Stimulated activated CD4-positive, alpha-beta T cell treated with anti-CD3 and anti-CD28 coated beads, Interleukin-1b, Interleukin-23, amount 100 ng/mL, for 4 hours (primary cell): ENCODE measurements at places on chromosomes 13 and 19.

- DNase-seq = no peak
Measured at GRCh38 chr13:111325941-111326620, 5.6 kb downstream of the TEX29 start.

DNA sequence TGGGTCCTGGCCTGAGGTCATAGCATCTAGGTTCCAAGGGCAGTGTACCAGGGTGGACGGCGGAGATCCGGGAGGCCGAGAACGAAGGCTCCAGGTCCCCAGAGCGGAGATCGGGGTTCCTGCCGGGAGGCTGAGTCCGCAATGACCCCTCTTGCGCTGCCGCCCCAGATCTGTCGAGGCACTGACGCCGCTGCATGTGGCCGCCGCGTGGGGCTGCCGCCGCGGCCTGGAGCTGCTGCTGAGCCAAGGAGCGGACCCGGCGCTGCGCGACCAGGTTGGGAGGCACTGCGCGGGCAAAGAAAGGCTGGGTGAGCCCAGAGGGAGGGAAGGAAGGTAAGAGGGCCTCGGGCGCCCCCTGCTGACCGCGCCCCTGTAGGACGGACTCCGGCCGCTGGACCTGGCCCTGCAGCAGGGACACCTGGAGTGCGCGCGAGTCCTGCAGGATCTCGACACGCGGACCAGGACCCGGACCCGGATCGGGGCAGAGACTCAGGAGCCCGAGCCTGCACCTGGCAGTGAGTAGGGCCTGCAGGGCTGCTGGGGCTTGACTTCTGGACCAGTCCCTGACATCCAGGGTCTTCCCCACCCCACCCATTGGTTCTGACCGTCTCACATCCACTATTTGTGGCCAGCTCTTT is 906 bp downstream of the ANKLE1 start:
- peak; percentile 76 for DNase-seq

DNA sequence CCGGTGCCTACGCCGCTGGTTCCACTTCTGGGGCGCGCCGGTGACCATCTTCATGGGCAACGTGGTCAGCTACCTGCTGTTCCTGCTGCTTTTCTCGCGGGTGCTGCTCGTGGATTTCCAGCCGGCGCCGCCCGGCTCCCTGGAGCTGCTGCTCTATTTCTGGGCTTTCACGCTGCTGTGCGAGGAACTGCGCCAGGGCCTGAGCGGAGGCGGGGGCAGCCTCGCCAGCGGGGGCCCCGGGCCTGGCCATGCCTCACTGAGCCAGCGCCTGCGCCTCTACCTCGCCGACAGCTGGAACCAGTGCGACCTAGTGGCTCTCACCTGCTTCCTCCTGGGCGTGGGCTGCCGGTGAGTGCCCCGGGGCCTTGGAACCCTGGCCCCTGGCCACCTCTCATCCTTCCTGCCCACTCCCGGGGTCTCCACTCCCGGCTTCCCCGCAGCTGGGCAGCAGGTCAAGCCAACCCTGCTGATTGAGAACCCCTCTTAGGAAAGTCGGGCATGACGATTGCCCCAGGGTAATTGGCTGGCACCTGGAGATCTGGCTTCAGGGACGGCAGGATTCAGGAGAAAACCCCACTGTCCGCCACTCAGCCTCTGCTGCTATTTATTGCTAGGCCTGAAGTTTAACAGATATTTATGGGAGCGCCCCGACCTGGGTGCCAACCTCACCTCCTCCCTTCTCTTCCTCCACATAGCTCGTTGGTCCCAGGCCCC is 39.1 kb downstream of the TRPM4 start:
- no peak for DNase-seq

DNA sequence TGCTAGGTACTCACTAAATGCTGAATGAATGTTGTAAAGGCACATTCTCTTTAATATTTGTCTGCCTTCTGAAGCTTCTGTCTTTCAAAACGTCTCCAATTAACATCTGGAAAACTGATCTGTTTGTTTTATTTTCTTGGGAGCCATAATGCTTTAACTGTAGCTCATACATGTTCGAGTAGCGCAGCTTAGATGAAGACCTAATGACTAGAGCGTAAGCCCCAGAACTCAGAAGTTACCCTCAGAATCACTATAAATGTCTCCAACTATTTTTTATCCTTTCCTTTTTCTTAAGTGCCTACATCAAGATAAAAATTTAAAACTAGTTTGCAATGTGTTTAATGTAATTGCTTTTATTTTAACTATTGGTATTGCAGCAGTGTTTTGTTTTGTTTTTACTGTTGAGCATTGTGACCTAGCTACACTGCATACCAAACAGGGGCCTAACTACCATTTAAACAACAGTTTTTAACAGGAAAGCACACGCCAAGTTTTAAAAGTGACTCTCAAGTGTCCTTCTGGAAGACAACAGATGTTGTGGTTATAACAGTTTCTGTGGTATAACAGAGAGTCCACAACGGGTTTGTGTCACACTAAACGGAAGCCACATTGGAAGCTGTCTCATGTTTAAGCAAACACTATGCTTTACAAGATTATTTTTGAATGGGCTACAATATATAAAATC is 42.0 kb downstream of the MRPL57 start:
- DNase-seq = no peak

DNA sequence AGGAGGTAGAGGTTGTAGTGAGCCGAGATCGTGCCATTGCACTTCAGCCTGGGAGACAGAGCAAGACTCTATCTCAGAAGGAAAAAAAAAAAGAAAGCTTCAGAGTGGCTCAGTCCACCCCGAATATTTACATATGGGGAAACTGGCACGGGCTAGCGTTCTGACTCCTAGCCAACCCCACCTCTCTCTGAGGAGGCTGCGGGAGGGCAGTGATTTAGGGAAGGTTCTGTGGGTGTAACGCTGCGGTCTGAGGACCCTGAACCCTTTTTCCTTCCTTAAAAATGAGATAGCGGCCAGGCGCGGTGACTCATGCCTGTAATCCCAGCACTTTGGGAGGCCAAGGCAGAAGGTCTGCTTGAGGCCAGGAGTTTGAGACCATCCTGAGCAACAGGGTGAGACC is 5.0 kb downstream of the LRRC25 start:
- DNase-seq = no peak

DNA sequence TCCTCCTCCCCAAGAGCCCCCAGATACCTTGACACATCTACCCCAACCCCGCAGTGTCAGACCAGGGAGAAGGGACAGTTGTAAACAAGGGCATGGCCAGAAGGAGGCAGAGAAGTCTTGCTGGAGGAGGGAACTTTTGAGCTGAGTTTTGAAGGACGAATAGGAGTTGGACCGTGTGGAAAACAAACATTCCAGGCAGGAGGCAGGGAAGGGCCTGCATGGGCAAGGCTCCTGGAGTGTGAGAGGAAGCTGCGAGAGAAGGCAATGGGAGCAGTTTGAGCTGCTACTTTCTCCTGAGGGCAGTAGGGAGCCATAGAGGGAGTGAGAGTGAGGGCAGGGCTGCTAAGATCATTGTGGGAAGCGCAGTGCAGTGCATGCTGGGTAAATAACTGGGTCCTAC is 23.3 kb downstream of the IL12RB1 start:
- no peak for DNase-seq

DNA sequence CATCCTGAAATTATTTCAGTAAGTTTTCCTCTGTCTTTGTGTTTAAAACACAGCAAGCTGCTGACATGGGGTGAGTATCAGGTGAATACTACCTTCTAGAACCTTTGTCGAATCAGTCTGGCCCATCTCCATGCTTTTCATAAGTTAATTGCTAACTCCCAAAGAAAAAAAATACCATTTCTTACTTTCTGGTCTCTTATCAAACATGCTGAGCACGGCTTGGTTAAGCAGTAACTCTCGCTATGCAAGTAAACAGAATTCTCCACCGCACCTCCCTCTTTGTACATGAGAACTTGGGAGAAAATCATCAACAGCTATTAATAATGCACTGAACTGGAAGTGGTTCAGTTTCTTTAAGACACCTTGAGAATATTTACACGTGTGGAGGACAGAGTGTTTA is 88.6 kb downstream of the FGF9 start:
- DNase-seq = no peak

GRCh38 chr19:54133312-54133956 is 4.1 kb upstream of the CNOT3 start:
- DNase-seq = no peak

GRCh38 chr13:79429309-79429708 is 23.3 kb upstream of the RBM26 start:
- DNase-seq = no peak

DNA sequence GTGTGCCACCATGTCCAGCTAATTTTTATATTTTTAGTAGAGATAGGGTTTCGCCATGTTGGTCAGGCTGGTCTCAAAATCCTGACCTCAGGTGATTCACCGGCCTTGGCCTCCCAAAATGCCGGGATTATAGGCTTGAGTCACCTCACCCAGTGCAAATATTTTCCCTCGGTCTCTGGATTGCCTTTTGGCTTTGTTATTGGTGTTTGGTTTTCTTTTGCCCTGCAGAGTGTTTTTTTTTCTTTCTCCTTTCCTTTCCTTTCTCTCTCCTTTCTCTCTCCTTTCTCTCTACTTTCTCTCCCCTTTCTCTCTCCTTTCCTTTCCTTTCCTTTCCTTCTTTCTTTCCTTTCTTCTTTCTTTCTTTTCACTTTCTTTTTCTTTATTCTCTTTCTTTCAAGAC is 33.2 kb downstream of the KDM4B start:
- no peak for DNase-seq

DNA sequence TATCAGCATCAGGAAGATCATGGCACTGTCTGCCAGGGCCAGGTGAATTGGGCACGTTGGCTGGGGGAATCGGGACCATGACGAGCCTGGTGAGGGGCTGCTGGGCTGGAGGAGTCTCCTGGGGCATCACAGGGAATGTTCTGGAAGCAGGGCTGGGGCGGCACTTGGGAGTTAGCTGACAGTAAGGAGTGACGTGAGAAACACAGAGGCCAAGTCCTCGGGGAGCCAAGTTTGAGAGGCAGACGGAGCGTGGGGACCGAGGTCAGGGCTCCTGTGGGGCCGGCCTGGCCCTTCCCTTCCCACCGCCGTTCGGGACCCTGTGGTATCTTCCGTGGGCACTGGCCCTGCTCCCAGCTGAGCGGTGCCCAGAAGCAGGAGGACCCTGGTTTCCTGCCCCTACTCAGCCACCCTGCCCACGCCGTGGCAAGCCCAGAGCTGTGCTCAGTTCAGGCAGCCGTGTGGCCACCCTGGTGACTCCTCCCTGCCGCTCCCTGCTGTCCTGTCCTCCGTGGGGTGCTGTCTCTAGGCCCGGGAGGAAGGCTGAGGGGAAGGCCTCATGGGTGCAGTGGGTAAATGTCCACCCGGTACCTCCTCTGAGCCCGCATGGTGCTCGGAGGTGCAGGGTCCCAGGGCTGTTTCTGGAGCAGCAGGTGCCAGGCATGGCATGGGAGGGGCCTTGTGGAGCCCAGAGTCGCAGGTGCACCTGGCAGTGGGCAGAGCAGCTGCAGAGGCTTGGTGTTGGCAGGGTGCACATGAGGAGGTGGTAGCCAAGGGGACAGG is 25.2 kb downstream of the CRTC1 start:
- no peak for DNase-seq

DNA sequence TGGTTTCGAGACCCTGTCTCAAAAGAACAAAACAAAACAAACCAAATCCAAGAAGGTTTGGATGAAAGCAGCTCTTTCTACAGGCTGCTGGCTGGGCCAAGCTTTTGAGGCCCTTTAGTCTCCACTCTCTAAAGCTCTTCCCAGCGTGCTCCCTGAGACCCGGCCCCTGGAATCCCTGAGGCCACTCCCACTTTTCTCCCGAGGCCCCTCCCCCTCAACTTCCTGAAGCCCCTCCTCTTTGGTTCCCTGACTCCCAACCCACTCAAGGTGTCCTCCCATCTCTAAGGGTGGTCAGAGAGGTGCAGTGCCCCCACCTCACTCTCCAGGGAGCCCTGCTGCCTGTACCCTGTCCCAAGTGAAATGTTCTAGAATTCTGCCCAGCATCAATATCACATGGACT is 10.6 kb downstream of the ERICH6B start:
- no peak for DNase-seq

DNA sequence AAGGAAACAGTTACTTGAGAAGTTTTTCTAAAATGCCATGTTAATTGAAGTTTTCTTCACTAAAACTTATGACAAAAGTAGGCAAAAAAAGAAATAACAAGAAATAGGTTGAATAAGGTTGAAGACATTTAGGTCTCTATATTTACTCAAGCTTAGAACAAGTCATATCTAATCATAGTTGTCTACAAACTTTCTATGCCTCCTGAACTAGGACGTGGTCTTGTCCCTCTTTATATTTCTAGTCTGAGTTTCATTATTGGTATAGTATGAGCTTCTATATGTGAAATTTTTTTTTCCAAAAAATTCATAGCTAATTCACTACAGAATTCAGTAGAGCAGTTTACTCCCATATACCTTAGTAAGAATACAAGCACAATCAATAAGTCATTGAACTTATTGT is 836.4 kb downstream of the SLITRK6 start:
- DNase-seq = no peak

- no peak for DNase-seq
Measured at GRCh38 chr19:55379174-55379573, 2.5 kb downstream of the TMEM190 start.

GRCh38 chr13:43996221-43996620 is 116.5 kb downstream of the LACC1 start:
- no peak for DNase-seq

DNA sequence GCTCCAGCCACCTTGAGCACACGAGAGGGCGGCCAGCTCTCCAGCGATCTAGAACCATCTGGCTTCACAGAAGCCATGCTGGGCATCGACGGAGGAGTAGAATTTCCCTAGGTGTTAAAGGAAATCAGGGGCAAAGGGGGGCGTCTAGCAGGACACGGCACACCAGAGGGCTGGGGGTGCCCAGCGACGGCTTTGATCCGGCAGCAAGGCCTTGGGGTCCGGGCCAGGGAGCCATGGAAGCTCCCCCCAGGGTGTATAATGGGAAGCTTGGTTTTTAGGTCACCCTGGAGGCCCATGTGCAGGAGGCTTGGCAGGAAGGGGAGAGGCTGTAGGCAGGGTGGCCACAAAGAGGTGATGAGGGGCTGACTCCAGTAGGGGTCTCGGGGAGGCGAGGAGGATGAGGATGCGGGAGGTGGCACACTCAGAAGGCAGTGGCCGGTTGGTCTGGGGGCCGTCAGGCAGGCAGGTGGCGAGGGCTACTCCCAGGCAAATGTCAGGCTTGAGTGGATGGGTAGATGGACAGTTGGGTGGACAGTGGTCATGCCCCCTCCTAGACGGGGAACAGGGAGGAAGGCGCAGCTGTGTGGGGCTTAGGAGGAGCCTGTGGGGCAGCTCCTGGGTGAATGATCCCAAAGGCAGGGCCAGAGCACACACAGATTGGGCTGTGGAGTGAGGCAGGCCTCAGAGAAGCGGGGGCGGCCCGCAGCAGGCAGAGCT is 5.6 kb downstream of the KMT5C start:
- no peak for DNase-seq

GRCh38 chr19:57559404-57560025 is at the start of gene ZNF550:
TSS of gene ZNF550 (minus strand) at chr19:57559863. CDS start at chr19:57559682, 181 bp downstream.
- peak; percentile 81 for DNase-seq

- no peak for DNase-seq
Measured at GRCh38 chr19:44587963-44588770, 25.2 kb upstream of the IGSF23 start.

DNA sequence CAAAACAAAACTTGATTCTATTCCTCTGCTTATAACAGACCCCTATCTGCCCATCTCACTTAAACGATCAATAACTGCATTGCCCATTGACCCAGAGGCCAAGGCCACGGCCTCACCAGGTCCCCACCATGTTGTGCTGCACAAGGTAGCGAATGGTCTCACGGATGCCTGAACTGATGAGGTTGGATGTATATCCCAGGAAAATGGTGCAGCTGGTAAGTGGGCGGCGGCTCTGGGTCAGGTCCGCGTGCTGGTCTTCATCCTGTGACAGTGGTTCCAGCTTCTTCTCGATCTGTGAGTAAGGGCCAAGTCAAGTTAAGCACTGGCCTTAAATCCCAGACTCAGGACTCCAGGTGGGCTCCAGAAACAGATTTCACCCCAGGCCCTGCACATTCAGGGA is 1.6 kb downstream of the DHPS start:
- no peak for DNase-seq

- DNase-seq = no peak
Measured at GRCh38 chr13:50839828-50840227, 3.7 kb downstream of the DLEU7 start.
